Mesothelial cell of epicardium (in vitro differentiated cells): ENCODE measurements at places on chromosomes 3 and 15.

DNA sequence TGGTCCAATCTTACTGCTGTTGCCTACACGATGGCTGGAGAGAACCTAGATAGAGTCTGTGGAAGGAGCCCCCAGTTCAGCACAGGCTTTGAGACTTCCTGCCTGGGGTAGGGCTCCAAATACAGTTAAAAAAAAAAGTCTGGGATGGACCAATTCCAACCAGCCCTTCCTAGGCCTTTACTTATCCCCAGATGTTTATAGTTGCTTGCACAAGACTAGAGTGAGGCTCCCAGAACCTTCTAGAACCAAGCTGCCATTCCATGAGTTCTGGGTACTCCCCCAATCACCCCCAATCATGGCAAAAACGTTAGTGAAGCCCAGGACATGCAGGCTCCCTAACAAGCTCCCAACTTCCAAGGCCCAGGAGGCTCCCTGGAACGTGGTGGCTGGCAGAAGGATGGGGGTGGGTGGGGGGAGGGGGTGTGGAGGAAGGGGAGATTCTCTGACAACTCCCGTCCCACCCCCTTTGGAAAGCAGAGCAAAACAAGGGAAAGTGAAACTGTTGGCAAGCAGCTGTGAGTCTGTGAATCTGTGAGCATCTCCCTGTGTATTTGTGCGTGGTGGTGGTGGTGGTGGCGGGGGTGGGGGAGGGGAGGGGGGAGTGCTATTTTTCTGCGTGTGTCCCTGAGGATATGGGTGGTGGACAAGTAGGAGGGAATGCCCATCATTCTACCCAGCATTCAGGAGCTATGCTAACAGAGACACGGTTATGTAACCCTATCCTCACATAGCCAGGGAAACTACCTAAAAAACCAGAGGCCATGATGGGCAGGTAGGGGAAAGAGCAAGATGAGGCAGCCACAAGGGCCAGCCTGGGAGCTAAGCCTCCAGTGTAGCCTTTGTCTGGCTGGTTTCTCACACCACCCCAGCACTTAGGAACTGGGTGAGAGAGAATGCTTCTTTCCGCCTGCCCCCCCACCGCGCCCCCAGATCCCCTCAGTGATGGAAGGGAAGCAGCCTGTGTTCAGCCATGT, 2.0 kb downstream of the MST1R start:
- DNase-seq = no peak

- no peak for DNase-seq
Measured at GRCh38 chr3:114872050-114872449, 275.0 kb downstream of the ZBTB20 start.

DNA sequence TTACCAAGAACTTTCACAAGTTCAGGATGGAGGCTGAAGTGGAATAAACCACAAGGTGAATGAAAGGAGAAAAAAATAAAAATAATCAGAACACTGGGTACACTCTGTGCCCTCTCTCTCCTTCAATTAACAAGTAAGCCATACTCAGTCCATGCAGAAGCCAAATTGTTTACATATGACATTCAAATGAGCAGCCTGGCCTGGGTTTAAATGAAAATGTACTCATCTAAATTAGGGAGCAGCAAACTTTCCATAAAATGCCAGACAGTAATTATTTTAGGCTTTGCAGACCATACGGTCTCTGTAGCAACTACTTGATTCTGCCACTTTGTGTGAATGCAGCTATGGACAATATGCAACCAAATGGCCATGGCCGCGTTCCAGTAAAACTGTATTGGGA, 376.6 kb downstream of the MAGI1 start:
- no peak for DNase-seq

GRCh38 chr15:26804063-26804804, 31.4 kb upstream of the GABRB3 start:
- no peak for DNase-seq

- DNase-seq = no peak
Measured at GRCh38 chr3:23161308-23161707, 41.8 kb upstream of the UBE2E2 start.

- peak; percentile 45 for DNase-seq
Measured at GRCh38 chr3:124995460-124995994, 60.3 kb downstream of the HEG1 start.

DNA sequence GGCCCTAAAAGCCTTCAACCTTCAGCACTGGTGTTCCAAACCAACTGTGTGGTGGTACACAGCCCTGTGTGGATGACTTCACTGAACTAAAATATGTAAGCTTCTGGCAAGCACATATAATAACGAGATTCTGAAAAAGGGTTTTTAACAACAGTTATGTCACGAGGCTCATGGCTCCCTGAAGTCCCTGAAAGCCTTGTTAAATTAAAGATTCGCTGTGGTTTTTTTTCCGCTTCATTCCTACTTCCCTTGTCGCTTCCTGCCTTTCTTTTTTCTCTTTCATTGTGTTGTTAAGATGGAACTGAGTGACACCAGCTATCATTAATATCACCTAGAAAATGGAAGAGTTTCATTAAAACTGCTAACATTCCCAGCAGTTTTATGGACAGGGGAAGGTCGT, 3.5 kb downstream of the RORA start:
- DNase-seq = no peak

DNA sequence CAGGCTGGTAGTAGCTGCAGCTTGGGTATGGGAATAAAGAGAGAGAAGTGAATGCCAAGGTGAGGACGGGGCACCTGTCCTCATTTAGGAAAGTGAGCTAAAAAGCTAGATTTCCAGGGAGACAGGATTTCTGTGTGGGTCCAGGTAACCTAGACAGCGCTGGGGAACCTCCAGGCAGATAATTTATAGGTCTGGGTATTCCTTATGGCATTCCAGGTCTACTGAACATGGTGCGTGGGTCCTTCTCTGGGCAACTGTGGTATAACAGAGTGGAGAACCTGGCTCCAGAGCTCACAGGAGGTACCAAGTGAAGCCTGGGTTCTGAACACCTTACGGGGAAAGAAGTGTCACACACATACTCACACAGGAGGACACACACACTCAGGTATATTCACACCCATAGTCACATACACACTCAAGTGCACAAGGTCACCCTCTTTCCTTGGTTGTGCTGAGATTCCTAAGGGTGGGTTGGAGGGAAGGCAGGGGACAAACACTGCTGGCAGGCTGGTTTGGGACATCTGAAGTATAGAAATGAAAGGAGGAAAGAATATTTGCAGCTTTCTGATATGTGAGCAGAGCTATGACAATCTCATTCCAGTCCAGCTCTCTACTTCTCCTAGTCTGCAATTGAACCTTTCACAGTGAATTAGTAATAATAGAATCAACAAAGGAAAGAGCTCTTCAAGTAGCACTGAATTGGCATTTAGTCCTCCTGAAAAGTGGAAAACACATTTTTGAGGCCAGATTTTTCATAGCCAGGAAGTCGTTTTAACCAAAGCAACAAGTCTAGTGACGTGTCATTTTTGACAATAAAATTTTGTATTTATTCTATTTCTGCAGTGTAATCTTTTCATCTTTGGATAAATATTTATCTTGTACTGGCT, 37.4 kb upstream of the ITGA11 start:
- no peak for DNase-seq

GRCh38 chr3:178063461-178063860, 472.8 kb upstream of the KCNMB2 start:
- DNase-seq = no peak

GRCh38 chr15:59657635-59658125, 365 bp upstream of the GTF2A2 start:
- no peak for DNase-seq

GRCh38 chr3:116051040-116051439, 394.2 kb downstream of the LSAMP start:
- no peak for DNase-seq

DNA sequence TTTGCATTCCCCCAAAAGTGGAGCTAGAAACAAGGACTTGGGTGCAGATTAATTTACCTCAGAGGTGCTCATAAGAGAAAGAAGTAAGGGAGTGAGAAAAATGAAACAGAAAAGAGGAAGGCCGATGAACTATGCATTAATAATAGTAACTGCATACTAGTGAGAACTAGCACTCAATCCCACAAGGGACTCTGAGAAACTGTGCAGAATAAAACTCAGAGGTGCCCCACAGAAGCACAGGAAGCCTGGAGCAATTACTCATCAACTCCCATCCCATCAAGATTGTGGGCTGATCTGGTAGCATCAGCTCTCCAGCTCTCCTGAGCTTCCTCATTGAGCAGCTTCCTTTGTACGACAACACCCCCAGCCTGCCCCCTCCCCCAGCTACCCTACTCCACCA, 50.8 kb downstream of the CLDN18 start:
- DNase-seq = no peak

- no peak for DNase-seq
Measured at GRCh38 chr15:63872759-63873510, 39.2 kb upstream of the HERC1 start.

GRCh38 chr3:108021533-108021932, 69.3 kb downstream of the CD47 start:
- no peak for DNase-seq

DNA sequence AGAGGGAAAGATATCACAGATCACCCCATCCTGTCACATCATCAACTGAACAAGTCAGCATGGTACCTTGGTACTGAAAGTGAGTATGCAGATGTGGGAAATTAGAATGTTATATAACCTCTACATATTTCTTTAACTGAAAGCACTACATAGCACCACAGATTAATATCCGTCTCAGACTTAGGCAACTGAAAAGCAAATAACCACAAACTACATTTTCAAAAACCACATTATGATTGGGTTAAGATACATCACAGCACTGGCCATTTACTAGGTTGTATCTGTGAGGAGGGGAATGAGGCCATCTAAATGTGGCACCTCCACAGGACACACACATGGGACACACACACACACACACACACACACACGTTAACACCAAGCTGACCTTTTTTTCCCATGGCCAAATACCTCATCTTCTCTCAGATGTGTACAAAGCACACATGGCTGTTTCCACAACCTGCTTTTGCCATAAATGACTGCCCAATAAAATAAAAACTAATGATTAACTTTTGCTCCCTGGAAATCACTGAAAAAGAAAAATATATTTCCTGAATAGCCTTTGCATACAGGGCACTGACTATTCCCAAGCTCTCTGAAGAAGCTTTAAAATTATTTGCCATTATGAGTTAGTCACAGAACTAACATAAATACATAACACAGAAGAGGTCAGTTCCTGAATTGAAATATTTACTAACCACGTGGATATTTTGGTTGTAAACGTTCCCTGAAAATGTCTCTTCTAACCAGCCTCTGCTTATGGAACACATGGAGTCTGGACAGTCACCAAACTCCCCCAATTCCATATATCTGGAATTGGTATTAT, 60.1 kb downstream of the SUMF1 start:
- no peak for DNase-seq

DNA sequence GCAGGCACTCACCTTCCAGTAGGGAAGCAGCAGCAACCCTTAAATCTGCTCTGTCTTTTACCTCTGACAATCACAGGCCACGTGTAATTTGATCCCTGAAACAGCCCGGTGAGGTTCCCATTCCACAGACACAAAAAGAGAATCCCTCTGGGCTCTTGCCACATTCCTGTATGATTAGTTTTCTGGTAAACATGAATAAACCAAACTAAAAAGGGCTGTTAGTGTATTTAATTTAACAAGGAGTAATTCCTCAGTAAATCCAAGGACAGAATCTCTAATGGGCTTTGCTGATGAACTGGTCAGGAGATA, 186.9 kb downstream of the FAM43A start:
- DNase-seq = no peak

- DNase-seq = no peak
Measured at GRCh38 chr3:16871915-16872842, 12.6 kb upstream of the PLCL2 start.

DNA sequence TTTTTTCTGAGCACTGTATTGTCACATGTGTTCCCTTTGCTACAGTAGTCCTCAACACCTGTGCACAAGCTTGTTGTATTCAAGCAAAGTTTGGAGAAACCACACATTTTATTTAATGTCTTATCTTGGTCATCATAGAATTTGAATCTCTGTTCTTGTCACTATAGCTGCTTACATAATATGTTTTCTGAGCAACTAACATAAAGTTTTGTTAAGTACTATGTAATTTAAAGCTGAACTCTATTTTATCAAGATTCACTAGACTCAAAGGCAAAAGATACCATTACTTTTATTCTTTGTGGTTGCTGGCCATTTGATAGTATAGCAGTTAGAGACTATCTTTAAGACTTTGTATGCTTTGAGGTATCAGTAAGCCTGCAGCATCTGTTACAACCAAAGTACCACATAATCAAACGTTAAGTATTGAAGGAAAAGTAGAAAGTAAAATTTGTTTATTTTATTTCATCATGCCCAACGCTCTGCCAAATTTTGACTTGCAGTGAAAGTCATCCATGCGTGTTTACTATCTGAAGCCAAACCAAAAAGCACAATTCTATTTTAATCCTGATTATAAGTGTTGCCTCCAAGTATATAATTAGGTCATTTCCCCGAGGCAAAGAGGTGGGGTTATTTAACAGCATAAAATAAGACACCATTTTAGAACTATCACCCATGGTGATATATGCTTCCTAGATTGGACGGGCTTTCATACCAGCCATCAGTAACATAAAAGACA, 10.3 kb upstream of the ABHD10 start:
- no peak for DNase-seq

DNA sequence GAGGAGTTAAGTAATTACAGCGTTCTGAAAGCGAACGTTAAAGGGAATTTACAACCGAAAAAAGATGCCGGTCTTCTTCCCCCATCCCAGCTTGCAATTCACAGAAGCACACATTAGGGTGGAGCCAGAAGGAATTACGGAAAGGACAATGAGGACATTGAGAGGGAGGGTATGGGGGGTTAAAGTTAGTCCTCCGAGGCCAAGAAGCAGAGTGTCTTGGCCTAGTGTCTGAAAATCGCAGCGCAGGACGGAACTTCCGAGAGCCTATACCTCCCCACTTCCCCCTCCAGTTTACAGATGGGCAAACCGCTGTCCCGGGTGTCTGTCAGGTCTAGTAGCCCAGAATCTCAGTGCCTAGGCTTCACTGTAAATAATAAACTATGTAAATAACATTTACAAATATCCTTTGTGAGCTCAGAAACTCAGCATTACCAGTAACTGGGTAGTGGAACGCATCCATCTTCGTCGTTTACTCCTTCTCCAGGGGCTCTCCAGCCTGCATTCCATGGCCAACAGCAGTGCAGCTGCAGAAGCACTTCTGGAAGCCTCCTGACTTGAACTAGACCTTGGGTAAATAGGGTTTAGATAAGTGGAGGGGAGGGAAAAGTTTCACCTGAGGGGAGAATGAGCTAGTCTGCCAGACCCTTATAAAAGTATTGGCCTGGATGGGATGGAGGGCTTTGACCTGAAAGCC, 922 bp downstream of the ADPRH start:
- peak; percentile 45 for DNase-seq
